Progenitor cell of endocrine pancreas (in vitro differentiated cells): ENCODE measurements at places on chromosomes 7 and 10. TPM values are rescaled to one million over a fixed set of nuclear protein-coding genes. Genes with fewer than 3 reads are reported as not detected.

The ERVW-1 gene
- not detected in 2 replicates for total RNA-seq

The PAPSS2 gene
- total RNA-seq, result 7.3 and 7.5 TPM in 2 replicates

The FOXK1 gene
- total RNA-seq, result 47.6 and 47.8 TPM in 2 replicates

The BBS9 gene
- total RNA-seq, result 22.8 and 25.5 TPM in 2 replicates

DNA sequence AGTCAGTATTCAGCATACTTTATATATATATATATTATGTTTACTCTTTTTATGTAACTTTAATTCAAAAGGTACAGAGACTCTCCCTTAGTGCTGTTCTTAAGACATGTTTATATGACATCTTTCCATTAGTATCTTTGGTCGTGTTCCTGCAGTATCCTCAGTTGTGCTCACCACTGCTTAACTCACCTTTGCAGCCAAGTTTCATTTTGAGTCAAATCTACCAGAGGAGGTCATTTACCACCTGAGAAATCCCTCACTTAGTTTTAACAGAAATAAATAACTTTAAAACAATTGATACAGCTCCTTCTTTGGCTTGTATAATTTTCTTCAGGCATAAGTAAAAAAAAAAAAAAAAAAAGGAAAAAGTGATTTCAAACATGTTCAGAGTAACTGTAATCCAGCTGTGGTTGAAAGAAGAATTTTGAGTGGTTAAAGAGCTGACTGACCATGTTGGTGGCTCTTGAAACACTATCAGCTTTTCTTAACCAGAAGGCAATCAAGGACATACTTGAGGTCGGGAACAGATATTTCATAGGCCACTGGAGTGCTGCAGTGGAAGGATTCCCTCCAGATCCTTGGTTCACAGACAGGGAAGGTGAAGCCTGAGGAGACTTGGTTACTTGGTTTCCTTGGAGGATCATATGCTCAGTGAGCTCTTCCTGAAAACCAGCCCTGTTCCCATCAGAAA, 116.8 kb downstream of the AUTS2 start:
- H3K27me3 ChIP-seq, result peaks cover 9% of the 10 kb centered on the region
- no peak overlapping the region for H3K4me3 ChIP-seq
- H3K27ac ChIP-seq, result no peak overlapping the region
- no peaks in the 10 kb centered on the region for H3K36me3 ChIP-seq
- no peak for DNase-seq

DNA sequence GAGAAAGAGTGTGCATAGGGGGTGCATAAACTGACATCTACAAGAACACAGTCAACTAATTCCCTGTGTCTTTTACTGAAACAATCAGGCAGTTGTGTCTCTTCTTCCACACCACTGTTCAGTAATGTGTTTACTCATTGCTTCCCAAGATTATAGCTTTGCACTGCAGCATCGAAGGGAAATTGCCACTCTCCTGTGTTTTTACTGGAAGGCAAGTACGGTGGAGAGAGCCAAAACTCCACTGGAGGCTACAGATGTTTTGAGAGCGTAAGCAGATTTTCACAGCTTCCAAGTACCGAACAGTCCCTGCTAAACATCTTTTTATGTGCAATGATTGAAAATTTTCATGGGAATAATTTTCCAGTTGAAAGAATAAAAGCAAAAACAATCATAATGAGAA, 510.5 kb upstream of the AKR1E2 start:
- no peaks in the 10 kb centered on the region for H3K36me3 ChIP-seq
- H3K27ac ChIP-seq, result no peak overlapping the region
- no peak overlapping the region for H3K4me3 ChIP-seq
- no peak for DNase-seq
- no peaks in the 10 kb centered on the region for H3K27me3 ChIP-seq

- peaks cover 16% of the 10 kb centered on the region for H3K4me1 ChIP-seq
- no peak overlapping the region for H3K27ac ChIP-seq
- no peaks in the 10 kb centered on the region for H3K27me3 ChIP-seq
- H3K36me3 ChIP-seq, result no peaks in the 10 kb centered on the region
Observed at GRCh38 chr10:47404937-47405336, 20.8 kb upstream of the ZNF488 start.

- H3K27ac ChIP-seq, result no peak overlapping the region
- no peak for DNase-seq
- H3K4me1 ChIP-seq, result no peaks in the 10 kb centered on the region
Observed at GRCh38 chr7:72069263-72069662, 342.9 kb downstream of the CALN1 start.
